Activated CD4-positive, alpha-beta T cell treated with anti-CD3 and anti-CD28 coated beads, Interleukin-2, amount 10 ng/mL, durations not matched to agents 7 days and 5 days (primary cell): ENCODE measurements at places on chromosomes 1 and 21. TPM values are rescaled to one million over a fixed set of nuclear protein-coding genes. Genes with fewer than 3 reads are reported as not detected.
A peak's percentile ranks its signal among the peaks of the same experiment; 100 is the strongest.

The OR2T1 gene
- total RNA-seq = not detected

DNA sequence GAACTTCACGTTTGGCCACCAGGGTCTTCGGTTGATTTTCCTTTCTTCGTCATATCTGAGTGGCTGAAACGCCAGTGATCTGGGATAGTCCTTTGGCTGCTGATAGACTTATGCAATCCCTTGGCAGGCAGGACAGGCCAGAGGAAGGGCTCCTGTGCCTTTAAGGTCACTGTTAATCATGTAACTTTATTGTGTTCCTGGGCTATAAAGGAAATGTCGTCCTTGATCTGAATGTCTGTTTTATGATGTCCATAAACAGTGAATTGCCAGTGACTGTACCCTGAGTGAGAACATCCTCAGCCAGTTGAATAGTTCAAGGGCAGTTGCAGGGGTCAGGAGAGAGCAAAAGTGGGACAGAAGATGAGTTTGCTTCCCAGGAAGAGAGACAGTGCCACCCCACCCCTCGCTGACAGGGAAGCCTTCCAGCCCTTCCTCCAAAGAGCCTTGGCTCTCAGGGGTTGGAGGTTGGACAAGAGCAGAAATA lies 68.0 kb downstream of the PDE9A start:
- DNase-seq = no peak

GRCh38 chr1:95364546-95364945 lies 130.5 kb downstream of the RWDD3 start:
- no peak for DNase-seq

- no peak for DNase-seq
Measured at GRCh38 chr1:219476116-219476515, 136.8 kb downstream of the ZC3H11B start.

The ANKRD35 gene
- 0.40 TPM for total RNA-seq

The TTC22 gene
- 10.6 TPM for total RNA-seq

DNA sequence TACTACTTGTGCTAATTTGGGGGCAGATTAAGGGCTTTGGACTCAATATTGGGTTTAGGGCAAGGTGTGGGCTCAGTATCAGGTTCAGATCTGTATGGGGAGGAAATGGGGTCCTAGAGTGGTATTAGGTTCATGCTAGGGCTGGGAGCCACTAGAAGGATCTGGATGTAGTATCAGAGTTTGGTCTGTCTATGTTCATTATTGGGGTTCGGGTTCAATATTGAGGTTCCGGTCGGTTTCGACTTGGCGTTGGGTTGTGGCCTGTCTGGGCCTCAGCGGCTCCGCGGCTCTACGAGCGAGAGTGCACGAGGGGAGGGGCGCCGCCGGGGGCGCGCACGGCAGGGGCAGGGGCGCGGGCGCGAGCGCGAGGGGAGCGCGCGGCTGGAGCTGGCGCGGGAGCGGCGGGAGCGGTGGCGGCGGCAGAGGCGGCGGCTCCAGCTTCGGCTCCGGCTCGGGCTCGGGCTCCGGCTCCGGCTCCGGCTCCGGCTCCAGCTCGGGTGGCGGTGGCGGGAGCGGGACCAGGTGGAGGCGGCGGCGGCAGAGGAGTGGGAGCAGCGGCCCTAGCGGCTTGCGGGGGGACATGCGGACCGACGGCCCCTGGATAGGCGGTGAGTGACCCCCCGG lies at the start of gene PTPRF:
Gene PTPRF (plus strand): TSS at position 401 of the 624 bp plus-strand sequence. CDS start 14,193 bp downstream, outside the sequence.
- peak; percentile 20 for DNase-seq

DNA sequence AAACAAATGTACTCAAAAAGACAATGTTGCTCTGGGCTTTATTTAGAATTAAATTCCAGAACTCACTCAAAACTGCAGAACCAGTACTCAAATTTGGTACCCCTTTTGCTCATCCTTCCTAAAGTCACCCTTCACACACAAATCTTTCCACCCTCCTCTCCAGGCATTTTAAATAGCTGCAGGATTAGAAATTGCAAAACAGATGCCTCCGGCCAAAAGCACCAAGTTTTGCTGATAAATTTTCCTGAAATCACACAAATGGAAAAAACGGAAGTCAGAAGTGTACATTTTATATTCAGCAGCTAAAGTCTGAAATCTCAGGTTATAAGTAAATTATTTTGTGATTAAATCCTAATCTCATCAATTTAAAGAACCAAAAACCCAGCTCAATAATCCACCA lies 147.0 kb downstream of the NRIP1 start:
- DNase-seq = no peak

GRCh38 chr1:155474146-155474545 lies 88.5 kb downstream of the ASH1L start:
- DNase-seq = no peak

DNA sequence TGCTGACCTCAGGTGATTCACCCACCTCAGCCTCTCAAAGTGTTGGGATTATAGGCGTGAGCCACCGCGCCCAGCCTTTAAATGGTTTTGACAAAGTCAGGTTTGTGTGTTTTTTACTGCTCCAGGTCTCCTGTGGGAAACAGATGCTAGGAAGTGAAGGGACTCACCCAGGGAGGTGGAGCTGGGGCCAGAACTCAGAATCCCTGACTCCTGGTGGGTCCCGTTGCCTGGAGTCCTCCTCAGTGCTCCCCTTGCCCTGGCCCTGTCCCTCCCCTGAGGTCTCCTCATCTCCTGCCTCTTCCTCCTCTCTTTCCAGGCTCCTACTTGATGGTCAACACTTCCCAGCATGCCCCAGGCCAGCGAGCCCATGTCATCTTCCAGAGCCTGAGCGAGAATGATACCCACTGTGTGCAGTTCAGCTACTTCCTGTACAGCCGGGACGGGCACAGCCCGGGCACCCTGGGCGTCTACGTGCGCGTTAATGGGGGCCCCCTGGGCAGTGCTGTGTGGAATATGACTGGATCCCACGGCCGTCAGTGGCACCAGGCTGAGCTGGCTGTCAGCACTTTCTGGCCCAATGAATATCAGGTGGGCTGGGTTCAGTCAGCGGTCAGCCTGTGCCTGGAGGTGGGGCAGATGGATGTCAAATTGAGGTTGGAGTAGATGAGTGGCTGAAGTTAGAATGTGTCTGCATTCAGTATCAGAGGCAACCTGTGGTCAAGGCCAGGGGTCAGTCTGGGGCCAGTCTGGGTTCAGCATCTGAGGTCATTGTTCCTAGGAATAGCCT lies 22.1 kb downstream of the PTPRU start:
- DNase-seq = no peak

DNA sequence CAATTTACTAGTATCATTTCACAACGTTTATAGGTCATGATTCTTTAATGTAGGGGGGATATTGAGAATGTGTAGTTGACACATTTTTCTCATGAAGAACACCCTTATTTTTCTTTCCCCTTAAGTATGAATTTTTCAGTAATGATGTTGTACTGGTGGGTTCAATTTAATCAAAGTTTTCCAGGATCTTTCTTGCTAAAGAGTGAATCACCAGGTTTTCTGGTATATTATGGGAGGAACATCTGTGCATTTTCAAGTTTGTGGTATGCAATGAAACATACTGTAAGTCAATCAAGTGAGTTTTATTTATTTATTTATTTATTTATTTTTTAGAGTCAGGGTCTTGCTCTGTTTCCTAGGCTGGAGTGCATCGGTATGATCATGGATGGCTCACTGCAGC lies 221.2 kb upstream of the PTGFR start:
- no peak for DNase-seq
